RCC 7860 (cell line): ENCODE measurements at places on chromosomes 2 and 18.
A peak's percentile ranks its signal among the peaks of the same experiment; 100 is the strongest.

- no peak for DNase-seq
Measured at GRCh38 chr2:233051241-233052149, 8.6 kb upstream of the INPP5D start.

- DNase-seq: no peak
Measured at GRCh38 chr2:1868683-1869141, 124.4 kb upstream of the PXDN start.

DNA sequence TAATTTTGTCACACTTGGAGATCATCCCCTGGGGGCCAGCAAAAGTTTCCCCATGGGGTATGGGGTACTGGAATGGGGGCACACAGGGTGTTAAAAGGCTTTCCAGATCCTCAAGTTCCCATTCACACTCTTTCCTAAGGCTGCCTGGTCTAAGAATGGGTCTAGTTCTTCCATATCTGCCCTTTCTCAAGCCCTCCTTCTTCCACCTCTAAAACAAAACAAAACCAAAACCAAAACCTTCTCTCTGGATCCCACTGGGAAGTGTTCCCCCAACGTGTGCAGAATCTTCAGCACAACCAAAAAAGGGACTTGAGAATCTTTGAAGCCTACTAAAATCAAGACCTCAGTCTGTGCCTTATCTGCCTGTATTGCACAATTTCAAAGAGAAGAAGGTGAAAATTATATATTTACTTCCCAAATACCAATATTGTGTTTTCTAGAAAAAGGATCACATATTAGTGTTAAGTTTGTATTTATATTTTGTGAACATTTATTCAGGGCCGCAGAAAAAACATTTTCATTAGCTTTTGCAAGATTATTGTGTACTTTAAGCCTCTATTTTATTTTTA lies 207.2 kb upstream of the TCF4 start:
- DNase-seq: no peak

GRCh38 chr2:88873620-88874019 lies 182.1 kb downstream of the RPIA start:
- no peak for DNase-seq

DNA sequence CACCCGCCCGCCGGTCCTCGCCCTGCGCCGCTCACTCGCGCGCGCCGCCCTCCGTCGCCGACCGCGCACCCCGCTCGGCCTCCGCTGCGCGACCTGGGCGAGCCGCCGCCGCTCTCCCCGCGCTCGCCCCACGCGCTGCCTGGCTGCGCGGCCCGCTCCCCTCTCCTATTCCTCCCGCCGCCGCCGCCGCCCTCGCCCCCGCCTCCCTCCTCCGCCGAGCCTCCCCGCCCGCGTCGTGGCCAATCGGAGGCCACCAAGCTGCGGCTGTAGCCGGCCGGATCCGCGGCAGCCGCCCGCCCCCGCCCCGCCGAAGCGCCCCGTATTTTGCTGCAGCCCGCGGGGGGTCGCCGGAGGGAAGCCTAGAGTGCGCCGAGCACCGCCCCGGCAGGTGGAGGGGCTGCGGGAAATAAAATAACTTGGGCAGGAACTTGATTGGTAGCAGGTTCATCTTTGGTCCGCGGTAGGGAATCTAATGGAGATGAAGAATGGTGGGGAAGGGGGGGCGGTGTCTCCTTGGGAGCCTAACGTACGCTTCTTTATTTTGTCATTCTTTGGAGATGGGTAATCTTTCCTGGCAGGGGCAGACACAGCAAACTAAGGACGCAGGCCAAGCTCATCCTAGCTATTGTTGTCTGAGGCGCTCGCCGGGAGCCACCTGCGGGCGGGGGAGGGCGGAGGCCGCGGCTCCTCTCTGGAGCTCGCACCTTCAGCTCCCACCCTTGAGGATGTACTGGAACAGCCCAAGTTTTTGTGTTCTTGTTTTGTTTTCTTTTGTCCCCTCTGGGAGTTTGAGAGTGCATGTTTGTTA lies 1.1 kb upstream of the CDH2 start:
- peak; percentile 63 for DNase-seq
